ENCODE measurements at places on chromosomes 2 and 18.

- DNase-seq = no peak
Measured at GRCh38 chr2:2269989-2270562, 61.0 kb downstream of the MYT1L start.

DNA sequence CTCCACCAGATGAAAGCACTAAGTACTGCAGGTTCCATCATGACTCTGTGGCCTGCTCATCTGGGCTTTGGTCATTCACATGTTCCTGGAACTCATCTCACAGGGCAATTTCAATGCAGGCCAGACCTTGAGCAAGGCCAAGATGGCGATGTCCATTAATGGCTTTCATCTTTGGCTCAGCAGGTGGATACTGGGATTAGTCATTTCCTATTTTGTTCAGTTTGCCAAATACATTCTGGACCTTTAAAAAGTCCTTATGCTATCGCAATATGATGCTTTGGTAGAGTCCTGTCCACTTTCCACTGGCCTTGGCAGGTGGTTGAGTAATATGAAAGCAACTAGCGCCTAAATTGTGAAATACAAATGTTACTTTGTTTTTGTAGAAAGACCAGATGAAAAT is 170.1 kb upstream of the REV1 start:
- DNase-seq = no peak

DNA sequence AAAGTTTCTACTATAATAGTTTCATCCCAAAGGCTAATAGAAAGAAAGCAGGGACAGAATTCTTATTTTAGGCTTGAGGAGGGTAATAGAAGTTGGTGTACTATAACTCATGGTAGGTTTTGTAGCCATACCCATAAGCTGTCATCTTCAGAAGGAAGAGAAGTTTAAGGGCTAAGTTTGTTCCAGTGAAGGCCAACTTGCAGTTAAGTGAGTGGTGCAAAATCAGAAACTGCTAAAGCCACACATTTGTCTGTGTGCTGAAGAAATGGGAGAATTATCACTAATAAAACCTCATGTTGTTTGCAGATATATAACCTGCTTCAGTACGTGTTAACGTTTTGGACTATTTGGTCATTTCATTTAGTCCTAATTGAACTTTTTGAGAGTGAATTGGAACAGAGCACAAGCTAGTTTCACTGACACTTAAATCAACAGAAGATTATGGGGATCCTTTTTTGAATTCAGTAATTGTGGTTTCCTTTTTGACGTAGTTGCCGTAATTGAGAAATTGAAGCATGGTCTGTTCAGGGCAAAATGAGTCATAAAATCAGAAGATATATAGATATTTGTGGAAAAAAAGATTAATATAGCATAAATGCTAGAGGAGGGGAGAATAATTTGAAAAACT is 69.1 kb downstream of the PHLPP1 start:
- no peak for DNase-seq

DNA sequence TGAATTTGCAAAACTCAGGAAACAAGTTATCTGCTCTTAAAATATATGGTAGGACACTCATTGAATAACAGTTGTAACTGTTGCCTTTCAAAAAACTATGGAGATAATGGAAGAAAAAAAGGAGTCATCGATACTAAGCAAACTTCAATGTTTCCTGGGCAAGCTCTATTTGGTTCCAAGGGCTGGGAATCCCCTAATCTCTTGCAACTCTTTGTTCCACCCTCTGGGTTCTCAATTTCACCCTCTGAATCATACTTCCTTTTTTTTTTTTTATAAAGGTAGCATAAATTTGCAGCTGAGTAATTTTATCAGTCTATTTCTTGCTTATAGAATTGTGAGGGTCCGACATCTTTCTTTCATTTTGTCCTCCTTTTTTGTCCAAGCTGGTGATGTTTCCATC is 36.7 kb downstream of the SLC9A4 start:
- DNase-seq = no peak

- DNase-seq = no peak
Measured at GRCh38 chr2:174524527-174524926, 37.7 kb upstream of the GPR155 start.

DNA sequence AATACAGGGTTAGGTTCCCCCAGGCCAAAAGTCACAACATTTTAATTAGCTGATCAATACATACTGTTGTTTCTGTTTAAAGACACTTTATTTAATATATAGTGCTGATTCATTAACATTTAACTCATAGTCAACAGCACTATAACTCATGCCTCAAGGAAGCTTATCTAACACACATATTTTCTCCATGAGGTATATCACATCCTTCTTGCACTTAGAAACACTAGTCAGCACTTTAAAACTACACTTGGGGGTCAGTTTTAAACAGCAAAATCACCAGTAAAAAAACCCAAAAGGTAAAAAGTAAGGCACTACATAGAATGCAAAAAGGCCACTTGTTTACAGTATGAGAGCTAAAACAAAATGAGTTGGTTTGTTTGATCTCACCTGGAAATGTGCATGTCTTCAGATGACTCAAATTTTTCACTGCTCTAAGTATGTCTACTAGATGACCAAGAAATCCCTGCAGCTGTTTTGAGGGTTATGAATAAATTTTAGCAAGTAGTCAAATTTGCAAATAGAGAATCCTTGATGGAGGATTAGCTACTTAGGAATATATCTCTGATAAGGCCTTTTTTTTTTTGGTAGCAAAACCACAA is 54.1 kb upstream of the EPB41L5 start:
- no peak for DNase-seq

DNA sequence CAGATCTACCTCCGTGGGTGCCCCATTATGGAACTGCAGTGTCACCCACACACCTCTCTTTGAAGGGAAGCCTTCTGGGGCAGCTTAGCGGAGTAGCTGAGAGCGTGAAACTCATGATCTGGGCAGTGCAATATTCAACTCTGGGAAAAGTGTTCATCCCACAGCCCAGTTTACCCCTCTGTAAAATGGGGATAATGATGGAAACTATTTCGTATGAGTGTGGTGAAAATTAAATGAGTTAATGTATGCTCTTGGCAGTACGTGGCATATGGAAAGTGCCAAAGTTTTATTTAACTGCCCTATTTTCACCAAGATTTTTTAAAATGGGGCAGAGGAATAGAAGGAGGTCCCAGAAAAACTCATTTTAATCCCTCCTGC is 11.5 kb downstream of the EVX2 start:
- DNase-seq = no peak

- DNase-seq = no peak
Measured at GRCh38 chr18:11671156-11671555, 17.9 kb upstream of the GNAL start.

- no peak for DNase-seq
Measured at GRCh38 chr2:8636041-8636491, 45.8 kb upstream of the ID2 start.

DNA sequence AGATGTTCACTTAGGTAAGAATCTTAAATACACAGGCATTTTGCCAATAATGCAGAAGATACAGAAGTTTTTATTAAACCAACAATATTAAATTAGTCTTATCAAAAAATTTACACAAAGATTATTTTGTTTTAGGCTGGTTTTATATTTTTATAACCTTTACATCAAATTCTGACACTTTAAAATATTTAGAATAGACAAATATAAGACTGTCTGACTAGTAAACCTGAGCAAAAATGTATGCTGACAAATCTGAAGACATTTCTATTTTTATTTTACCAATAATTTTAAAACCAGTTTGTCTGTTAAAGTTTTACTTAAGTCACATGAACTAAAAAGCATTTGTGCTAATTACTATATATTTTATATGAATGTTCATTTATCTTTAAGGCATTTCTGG is 72.1 kb upstream of the ZNF236 start:
- DNase-seq = no peak

- DNase-seq = peak; percentile 50
Measured at GRCh38 chr2:74206180-74206688, 7.8 kb downstream of the MTHFD2 start.
